MG63 (cell line): ENCODE measurements at places on chromosomes 2 and 18.
A peak's percentile ranks its signal among the peaks of the same experiment; 100 is the strongest.

- no peak for DNase-seq
Measured at GRCh38 chr18:31500051-31500688, 2.2 kb downstream of the DSG2 start.

- no peak for DNase-seq
Measured at GRCh38 chr2:144403933-144404332, 116.0 kb downstream of the ZEB2 start.

- no peak for DNase-seq
Measured at GRCh38 chr2:127678531-127678930, 3.2 kb upstream of the LIMS2 start.

DNA sequence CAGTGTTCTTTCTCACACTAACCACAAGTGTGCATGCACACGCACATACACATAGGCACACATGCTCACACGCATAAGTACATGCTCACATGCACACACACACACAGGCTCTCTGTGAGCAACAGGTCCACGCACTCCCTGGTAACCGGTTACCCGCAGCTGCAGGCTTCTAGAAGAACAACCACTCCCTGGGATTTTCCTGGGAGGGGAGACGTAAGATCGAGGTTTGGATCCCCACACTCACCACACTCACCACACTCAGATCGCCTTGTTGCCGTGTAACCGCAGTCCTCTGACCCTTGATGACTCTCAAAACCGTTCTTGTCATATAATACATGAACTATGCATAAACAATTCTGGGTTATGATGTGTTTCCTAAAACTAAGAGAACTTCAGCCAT, 42.2 kb downstream of the TTC32 start:
- DNase-seq, result no peak

DNA sequence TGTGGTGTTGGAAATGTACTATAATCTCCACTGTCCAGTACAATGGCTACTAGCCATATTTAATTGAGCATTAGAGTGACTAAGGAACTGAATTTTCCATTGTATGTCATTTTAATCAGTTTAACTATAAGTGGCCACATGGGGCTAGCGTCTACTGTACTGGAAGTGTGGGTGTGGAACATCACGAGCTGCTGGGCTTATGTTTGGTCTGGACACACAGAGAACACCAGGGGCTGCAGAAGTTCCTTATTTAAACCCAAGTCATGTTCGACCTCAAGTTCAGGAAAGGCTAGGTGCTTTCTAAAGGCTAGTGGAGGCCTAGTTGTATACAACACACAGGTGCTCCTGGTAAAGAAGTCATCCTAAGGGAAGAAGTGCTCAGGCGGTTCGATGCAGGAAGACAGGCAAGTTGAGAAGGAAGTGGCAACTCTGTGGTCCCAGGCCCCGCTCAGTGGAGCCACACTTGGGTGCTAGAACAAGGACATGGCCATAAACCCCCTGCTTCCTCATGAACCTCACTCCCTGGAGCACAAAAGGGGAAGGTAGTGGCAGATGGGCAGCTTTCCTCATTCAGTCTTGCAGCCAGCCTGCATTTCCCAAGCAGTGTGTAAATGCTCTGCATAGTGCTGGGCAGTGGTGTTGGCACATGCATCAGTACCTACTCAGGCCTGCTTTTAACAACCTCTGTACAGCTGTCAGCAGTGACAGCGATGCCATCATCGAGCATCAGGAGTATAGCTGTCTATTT, 13.3 kb downstream of the LGALSL start:
- no peak for DNase-seq

- DNase-seq, result no peak
Measured at GRCh38 chr2:9113916-9114315, 92.7 kb upstream of the ASAP2 start.

GRCh38 chr2:187939180-187939579, 352.5 kb upstream of the GULP1 start:
- DNase-seq, result no peak

DNA sequence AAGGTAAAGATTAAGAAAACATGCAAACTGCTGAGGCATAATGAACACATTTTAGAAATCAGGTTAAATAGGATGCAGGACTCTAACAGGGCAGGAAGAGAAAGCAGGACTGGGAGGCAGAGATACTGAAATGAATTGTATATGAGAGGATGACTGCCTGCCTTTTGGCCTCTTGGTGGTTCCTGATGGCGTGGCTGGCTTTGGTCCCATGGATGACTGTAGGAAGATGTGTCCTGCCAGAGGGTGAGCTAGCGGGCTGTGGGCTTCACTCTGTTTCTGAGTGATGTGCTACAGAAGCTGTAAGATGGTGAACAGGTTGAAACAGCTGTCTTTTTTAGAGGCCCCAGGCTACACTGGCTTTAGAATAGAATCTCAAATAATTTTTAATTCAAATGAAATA, 517.0 kb downstream of the SLC4A3 start:
- peak; percentile 94 for DNase-seq

- DNase-seq, result no peak
Measured at GRCh38 chr2:144452169-144452988, 67.5 kb downstream of the ZEB2 start.

DNA sequence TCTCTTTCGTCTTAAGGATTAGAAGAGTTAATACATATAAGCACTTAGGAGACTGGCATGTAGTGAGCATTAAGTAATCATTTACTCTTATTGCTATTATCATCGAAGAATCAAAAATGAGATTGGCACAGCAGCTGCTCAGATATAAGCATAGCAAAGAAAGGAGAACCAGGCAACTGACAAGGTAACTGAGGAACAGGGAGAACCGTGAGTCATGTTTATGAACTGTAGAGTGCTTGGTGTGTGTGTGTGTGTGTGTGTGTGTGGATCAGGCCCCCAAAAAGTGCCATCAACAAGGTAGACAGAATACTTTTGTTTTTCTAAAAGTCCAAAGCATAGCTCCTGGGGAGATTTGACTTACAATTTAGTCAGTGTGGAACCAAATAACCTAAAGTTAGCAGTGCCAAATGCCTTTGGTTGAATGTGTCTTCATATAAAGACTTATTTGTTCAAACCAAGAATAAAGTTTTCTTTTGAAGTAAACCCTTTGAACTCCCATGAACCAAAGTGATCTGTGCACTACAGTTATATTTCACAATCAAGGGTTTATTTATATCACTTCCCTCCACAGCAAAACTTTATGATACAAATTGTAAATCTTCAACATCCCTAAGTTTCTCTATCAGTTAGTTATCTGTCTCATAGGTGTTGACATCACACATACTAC, 660.6 kb downstream of the NYAP2 start:
- DNase-seq, result no peak

DNA sequence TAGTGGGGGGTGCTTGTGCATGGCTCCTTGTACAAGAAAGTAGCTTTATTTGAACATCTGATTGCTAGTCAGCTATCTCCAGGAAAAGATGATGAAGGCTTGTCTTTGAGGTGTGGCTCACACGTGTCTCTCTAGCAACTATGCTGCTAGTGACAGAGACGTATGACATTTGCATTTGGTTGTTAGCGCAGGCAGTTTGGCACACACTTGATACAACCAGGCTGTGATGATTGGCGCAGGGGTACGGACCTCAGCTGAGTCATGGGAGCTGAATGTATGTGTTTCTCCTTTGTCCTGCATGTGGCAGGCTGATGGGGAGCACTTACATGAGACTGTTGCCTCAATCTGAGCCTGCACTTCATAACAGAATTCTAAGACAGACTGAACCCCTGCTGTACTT, 29.6 kb downstream of the PTCD3 start:
- no peak for DNase-seq

DNA sequence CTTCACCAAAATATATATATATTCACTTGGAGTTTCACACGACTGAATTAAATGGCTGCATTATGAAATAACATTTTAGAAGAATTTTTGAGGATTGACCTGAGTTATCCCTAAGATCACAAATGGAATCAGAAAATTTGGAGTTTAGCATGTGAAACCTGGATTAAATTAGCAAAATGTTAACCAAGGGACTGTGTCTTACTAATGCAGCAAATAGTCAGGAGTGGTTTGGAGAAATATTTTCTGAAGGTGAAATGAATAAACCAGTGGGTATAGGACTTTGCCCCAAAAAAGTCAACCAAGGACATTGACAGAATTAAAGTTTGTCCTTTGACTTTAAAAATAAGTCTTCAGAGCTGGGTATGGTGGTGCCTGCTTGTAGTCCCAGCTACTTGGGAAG, 111.2 kb downstream of the PRPF40A start:
- no peak for DNase-seq

DNA sequence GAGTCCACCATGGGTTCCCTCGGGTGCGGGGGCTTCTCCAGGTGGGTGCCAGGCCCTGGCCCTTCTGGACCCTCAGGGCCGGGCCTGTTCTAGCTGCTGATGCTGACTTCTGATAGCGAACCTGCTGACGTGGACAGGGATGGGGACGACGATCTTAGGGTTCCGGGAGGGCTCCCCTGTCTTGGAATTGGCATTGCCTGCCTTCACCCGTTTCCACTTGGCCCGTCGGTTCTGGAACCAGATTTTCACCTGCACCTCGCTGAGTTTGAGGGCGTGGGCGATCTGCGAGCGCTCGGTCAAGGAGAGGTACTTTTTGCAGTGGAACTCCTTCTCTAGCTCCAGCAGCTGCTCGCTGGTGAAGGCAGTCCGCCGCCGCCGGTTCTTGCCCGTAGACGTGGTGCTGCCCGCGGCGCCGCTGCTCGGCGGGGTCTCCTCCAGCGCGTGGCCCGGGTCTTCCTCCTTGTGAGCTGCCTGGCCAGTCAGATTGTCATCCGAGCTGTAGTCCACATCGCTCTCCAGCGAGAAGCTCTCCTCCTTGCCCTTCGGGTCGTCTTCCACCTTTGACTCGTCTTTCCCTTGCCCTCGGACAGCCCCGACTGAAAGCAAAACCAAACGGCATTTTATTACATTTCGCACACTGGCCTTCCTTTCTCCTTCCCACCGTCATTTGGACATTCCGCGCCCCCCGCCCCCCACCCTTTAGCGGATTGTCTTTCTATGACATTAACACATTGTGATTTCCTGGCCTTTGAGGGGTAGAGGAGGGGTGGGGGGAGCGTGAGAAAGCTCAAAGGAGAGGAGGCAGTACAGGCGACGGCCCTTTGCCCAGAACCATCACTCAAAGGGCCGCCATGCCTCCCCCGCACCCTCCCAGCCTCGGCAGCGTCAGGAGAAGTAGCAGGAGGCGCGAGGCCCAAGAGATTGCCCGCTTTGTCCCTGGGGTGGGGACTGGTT, 2.1 kb downstream of the GBX2 start:
- no peak for DNase-seq

- DNase-seq, result no peak
Measured at GRCh38 chr2:178275600-178275999, 81.3 kb downstream of the OSBPL6 start.

- no peak for DNase-seq
Measured at GRCh38 chr18:8912348-8913326, 189.9 kb upstream of the NDUFV2 start.

GRCh38 chr2:102010902-102011301, 19.1 kb downstream of the IL1R2 start:
- no peak for DNase-seq

- peak; percentile 76 for DNase-seq
Measured at GRCh38 chr2:47344890-47345589, 57.9 kb upstream of the MSH2 start.

- DNase-seq, result no peak
Measured at GRCh38 chr2:6506859-6507258, 358.8 kb downstream of the CMPK2 start.

DNA sequence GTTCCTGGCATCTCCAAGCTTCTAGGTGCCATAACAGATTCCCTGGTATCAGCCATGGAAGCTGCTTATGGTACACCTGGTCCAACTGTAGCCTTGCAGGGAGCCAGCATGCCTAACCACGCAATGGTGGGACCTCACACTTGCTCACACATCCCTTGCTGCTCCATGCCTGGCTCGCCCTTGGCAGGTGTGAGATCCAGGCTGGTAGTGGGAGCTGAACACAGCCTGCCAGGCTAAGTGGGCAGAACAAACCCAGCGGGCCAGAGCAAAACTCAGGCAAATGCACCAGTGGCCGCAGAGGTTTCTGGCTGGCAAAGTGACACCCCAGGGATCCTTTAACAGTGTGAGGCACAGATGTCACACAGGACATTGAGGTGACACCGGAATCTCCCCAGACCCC, 185.8 kb downstream of the NDUFA10 start:
- DNase-seq, result no peak

GRCh38 chr2:73998933-73999332, 14.2 kb downstream of the TET3 start:
- no peak for DNase-seq

- DNase-seq, result no peak
Measured at GRCh38 chr18:72336786-72337185, 207.4 kb downstream of the CBLN2 start.

DNA sequence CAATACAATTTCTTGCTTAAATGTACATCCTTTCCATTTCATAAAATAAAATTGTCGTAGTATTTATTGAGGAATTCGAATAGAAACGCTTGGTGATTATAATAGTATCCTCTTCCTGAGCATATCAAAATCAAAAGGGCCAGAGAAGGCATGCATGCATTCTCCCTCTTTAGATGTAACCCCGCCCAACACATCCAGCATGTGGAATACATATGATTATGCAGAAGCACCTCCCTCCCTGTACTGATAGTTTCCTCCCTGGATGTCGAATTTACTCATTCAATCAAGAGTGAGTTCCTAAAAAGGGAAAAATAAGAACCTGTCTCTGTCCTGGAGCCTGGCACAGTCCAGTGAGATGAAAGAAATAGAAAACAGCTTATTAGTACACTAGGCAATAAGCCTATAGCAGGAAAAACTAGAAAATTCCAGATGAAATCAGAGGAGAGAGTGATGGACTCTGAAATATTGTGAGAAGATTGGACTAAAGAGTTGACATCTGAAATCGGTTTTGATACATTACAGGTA, 262.9 kb downstream of the RDH14 start:
- no peak for DNase-seq

- no peak for DNase-seq
Measured at GRCh38 chr18:9434122-9434701, 41.1 kb upstream of the RALBP1 start.

DNA sequence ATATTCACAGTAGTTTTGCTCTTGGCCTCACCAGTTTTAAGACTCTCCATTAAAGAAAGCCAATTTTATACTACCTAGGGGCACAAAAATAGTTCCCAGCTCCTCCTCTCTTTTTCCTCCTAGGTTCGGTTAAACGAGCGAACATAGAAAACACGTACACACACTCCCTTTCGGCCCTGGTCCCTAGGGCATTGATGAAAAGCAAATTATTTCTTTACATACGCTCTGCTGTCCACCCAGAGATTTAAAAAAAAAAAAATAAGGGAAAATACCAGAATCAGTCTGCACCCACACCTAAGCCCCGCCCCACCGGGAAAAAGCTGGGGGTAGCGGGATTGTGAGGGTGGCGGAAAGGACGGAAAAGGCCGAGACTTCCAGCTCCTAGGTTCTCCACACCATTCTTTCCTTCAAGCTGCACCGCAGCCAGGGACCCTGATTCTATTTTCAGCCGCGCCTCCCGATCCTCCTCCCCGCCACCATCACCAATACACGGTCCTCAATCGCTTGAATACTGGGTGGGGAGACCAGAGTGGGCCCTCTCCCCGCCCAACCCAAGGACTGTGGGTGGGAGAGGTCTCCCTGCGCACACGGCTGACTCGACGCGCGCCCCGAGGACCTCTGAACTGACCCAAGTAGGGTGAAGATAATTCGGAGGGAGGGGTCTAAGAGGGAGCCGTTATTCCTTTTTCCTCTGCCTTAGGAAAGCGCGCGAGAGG, 769 bp downstream of the ATF2 start:
- peak; percentile 58 for DNase-seq
